ENCODE measurements at places on chromosomes 2 and 18.

- no peak for DNase-seq
Observed at GRCh38 chr2:229821316-229821715, 100.5 kb downstream of the TRIP12 start.

GRCh38 chr2:8115456-8115855 lies 566.4 kb upstream of the ID2 start:
- DNase-seq, result no peak

- no peak for DNase-seq
Observed at GRCh38 chr18:13537022-13537780, 189.2 kb downstream of the FAM210A start.

GRCh38 chr2:182901748-182902147 lies 35.3 kb upstream of the FRZB start:
- DNase-seq, result no peak

- no peak for DNase-seq
Observed at GRCh38 chr18:22021701-22022100, 147.7 kb upstream of the GATA6 start.

DNA sequence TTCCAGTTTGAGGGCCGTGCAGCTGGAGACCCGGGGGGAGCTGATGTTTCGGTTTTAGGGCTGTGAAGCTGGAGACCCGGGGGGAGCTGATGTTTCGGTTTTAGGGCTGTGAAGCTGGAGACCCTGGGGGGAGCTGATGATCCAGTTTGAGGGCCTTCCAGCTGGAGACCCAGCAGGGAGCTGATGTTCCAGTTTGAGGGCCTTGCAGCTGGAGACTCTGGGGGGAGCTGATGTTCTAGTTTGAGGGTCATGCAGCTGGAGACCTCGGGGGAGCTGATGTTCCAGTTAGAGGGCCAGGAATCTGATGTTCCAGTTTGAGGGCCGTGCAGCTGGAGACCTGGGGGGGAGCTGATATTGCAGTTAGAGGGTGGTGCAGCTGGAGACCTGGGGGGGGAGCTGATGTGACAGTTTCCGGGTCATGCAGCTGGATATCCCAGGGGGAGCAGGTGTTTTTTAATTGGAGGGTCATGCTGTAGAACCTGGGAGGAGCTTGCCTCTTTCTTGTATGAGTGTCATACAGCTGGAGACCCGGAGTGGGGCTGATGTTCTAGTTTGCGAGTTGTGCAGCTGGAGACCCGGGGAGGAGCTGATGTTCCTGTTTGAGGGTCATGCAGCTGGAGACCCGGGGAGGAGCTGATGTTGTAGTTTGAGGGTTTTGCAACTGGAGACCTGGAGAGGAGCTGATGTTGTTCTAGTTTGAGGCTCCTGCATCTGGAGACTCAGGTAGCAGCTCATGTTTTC lies 153.2 kb downstream of the RTP5 start:
- DNase-seq, result no peak

- DNase-seq, result no peak
Observed at GRCh38 chr2:210303498-210303897, 11.5 kb downstream of the MYL1 start.

GRCh38 chr2:228446734-228447133 lies 265.2 kb upstream of the SPHKAP start:
- no peak for DNase-seq

DNA sequence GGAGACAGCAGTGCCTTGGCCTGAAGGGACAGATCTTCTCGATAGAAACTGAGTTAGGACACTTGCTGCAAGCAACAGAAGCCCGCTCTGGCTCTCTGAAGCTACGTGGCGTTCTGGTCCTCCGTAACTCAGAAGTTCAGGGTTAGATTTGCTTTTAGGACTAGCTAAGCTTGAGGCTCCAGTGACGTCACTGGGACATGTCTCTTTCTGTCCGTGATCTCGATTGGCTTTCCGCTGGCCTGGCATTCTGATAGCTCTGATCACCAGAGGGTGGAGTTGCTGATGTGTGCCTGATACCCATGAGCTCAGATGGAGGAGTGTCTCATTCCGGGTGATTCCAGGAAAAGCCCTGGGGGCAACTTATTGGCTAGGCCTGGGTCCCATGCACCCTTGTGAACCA lies 75.0 kb downstream of the GLI2 start:
- DNase-seq, result no peak

- no peak for DNase-seq
Observed at GRCh38 chr2:119672161-119672862, 6.7 kb upstream of the TMEM177 start.

DNA sequence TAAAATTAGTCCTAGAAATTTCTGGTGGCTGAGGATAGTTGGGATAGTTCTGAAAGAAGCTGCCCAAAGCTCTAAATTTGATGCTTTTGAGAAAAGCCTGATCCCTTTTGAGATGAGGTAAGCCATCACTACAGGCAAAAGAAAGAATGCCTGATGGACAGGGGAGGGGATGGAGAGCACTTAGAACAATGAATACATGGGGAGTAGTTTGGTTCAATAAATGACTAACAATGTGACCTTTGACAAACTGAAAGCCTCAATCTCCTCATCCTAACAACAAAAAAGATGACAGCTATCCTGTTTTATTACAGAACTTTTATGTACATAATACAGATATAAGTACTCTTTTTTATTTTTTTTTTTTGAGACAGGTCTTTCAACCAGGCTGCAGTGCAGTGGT lies 42.7 kb downstream of the GFPT1 start:
- no peak for DNase-seq

GRCh38 chr2:231617059-231617926 lies 24.6 kb downstream of the TEX44 start:
- no peak for DNase-seq

- DNase-seq, result no peak
Observed at GRCh38 chr2:231522418-231523180, 7.6 kb downstream of the NMUR1 start.

- DNase-seq, result no peak
Observed at GRCh38 chr2:108189316-108189715, 50.5 kb upstream of the SULT1C3 start.

- no peak for DNase-seq
Observed at GRCh38 chr2:207363761-207364290, 165.9 kb upstream of the CREB1 start.

Data from WTC11 (cell line).